Adrenal gland (tissue), 19 donors: ENCODE measurements at places on chromosomes 13 and 19. TPM values are rescaled to one million over a fixed set of nuclear protein-coding genes. Genes with fewer than 3 reads are reported as not detected.

The PRX gene
- total RNA-seq, result 10.8 TPM

The ACP5 gene
- 1.4 TPM for total RNA-seq

The EDNRB gene
- total RNA-seq, result 140 TPM

The PLIN5 gene
- 26.1 TPM for total RNA-seq
